ENCODE measurements at places on chromosomes 16 and 17.

DNA sequence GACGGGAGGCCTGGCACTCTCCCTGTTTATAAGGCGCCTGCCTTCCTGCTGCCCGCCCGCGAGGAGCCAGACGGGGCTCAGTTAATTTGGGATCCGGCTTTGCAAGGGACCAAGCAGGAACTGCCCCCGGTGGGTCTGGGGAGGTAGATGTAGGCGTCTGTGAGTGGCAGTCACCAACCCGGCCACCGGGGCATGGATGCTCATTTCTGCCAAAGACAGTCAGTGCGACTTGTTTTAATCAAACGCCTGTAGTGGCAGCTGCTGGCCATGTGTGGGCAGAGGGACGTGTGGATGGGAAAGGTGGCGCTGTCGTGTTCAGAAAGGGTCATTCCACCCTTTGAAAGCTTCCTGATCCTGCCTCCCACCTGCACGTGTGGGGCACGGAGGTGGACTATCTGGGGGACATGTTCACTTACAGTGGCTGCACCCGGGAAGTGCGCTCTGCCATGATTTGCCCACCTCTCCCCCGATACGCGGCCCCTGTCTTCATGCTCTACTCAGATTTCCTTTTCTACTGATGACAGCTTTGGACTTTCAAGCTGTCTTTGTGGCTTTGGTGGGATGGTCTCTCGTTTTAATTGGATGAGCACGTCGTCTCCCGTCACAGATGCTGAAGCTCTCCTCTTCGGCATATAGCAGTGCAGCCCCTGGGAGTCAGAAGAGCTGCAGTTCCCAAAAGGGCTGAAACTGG is 60.3 kb upstream of the CIBAR2 start:
- DNase-seq, result peak; percentile 69

DNA sequence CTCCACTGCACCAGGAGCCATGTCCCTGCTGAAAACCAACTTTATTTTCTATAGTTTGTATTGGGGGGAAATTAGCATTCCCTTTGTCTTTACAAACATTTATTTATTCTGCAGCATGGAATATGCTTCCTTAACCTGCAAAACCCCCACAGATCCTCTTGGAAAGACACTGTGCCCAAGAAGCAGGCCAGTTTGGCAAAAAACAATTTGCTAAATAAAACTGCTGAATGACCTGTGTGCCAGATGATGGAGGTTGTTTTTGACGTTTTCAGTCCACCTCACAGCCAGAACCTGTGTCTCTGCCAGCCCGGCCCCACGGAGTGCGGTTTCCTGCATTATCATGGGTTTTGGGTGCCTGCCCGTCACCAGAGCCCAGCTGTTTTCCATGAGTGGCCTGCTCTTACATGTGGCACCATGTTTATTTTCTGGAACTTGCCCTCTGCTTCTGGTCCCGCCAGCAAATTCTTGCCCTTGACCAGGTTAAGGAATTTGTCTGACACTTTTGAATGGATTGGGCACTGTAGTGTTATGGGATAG is 26.4 kb downstream of the ORC6 start:
- no peak for DNase-seq

GRCh38 chr16:3295783-3296182 is 9.4 kb downstream of the TIGD7 start:
- DNase-seq, result no peak

DNA sequence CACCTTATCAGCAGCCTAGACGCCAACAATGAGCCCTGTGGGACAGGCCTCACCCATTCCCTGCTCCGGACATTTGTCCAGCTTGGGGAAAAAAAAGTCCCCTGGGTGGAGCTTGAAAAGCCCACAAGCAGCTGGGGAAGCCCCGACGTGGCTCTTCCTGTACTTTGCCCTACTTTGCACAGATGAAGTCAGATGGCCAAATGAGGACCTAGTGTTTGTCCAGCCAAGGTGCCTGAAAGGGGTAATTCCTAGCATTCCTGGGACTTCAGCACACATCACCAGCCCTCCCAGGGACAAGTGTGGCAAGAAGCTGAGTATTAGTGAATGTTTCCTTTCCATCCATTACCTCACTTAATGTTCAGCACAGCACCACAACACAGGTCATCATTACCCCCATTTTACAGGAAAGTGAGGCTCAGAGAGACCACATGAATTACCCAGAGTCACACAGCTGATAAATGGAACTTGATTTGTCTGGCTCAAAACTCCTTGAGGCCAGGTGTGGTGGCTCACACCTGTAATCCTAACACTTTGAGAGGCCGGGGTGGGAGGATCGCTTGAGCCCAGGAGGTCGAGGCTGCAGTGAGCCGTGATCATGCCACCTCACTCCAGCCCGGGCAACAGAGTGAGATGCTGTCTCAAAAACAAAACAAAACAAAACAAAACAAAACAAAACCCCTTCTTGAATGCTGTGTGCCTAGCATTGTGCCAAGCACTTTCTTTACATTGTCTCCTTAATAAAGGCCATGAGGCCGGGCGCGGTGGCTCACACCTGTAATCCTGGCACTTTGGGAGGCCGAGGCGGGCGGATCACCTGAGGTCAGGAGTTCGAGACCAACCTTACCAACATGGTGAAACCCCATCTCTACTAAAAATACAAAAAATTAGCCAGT is 19.9 kb upstream of the PLLP start:
- DNase-seq, result no peak

DNA sequence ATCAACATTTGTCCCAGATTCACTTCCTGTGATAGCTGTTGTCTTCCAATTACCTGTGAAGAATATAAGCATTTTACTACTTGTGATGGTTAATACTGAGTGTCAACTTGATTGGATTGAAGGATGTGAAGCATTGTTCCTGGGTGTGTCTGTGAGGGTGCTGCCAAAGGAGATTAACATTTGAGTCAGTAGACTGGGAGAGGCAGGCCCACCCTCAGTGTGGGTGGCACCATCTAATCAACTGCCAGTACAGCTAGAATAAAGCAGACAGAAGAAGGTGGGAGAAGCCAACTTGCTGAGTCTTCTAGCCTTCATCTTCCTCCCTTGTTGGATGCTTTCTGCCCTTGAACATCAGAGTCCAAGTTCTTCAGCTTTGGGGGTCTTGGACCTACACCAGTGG is 660.4 kb upstream of the GOT2 start:
- no peak for DNase-seq

DNA sequence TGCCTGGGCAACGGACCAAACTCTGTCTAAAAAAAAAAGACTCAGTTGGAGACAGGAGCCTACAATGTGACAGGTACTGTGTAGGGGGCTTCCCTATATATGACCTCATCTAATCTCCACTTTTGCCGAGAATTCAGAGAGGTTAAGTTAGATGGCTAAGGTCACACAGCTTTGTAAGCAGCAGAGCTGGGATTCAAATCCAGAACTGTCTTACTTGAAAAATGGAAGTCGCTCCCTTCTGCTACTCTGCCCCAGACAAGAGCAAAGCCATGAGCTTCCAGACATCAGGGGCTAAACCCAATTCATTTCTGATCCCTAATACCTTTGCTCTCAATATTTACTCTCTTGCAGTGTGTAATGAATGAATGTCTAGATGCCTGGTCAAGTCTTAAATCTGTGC is 41.5 kb upstream of the ABCC12 start:
- no peak for DNase-seq

DNA sequence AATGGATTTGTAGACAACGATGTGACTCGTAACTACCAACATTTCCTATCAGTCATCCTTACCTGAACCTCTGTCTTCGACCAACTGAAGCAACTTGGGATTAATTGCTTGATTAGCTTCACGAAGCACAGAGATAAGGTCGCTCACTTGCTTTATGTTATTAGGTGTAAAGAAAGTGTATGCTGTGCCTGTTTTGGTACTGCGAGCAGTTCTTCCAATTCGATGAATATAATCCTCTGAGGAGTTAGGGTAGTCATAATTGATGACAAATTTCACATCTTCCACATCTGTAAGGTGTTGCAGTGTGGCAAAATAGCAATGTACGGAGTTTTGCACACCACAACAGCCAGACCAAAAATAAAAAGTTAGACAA is 3.6 kb upstream of the POLG2 start:
- DNase-seq, result no peak

DNA sequence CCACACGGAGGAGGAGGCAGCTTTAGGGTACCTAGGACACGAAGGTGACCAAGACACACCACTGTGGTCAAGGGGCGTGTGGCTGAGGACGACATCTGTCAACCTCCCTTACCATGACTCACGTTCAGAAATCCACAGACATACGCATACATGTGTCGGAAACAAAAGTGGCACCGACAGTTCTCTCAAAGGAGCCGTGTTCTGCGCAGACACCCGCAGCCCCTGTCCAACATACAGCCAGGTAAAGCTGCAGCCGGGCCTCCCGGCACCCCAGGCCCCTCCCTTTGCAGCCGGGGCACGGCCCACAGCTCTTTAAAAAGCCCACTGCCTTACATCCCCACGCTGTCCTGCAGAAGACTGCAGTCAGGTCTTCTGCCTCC is 40.5 kb upstream of the KLHDC4 start:
- no peak for DNase-seq

- no peak for DNase-seq
Observed at GRCh38 chr17:31321481-31321880, at the start of gene EVI2A. EVI2A (minus strand) TSS chr17:31321622; CDS start chr17:31319013, 2,609 bp downstream.
